Left ventricle myocardium superior (tissue), 1 donor: ENCODE measurements at places on chromosomes 11 and 22. TPM values are rescaled to one million over a fixed set of nuclear protein-coding genes. Genes with fewer than 3 reads are reported as not detected.

Gene PIK3IP1
- 15.3 TPM for total RNA-seq

Gene KCNK4
- not detected for total RNA-seq

Gene TMEM191B
- total RNA-seq = 0.59 TPM

Gene SLC17A6
- not detected for total RNA-seq

Gene RIBC2
- total RNA-seq = not detected

Gene MS4A1
- not detected for total RNA-seq

Gene TEX12
- not detected for total RNA-seq

Gene OR51B2
- total RNA-seq = not detected

Gene MEI1
- 0.57 TPM for total RNA-seq

Gene TBX10
- total RNA-seq = 0.37 TPM

Gene GGTLC2
- total RNA-seq = not detected

Gene OR4A15
- not detected for total RNA-seq

Gene BAIAP2L2
- total RNA-seq = 0.15 TPM
